DMS79 treated with DMSO at 0.1 percent for 48 hours (cell line): ENCODE measurements at places on chromosomes 11 and 22.

- no peak for DNase-seq
Measured at GRCh38 chr11:10438458-10438857, 16.6 kb upstream of the AMPD3 start.

GRCh38 chr11:94832604-94833235 lies 64.6 kb downstream of the AMOTL1 start:
- no peak for DNase-seq

- DNase-seq = no peak
Measured at GRCh38 chr11:256952-257737, 20.4 kb downstream of the PSMD13 start.

DNA sequence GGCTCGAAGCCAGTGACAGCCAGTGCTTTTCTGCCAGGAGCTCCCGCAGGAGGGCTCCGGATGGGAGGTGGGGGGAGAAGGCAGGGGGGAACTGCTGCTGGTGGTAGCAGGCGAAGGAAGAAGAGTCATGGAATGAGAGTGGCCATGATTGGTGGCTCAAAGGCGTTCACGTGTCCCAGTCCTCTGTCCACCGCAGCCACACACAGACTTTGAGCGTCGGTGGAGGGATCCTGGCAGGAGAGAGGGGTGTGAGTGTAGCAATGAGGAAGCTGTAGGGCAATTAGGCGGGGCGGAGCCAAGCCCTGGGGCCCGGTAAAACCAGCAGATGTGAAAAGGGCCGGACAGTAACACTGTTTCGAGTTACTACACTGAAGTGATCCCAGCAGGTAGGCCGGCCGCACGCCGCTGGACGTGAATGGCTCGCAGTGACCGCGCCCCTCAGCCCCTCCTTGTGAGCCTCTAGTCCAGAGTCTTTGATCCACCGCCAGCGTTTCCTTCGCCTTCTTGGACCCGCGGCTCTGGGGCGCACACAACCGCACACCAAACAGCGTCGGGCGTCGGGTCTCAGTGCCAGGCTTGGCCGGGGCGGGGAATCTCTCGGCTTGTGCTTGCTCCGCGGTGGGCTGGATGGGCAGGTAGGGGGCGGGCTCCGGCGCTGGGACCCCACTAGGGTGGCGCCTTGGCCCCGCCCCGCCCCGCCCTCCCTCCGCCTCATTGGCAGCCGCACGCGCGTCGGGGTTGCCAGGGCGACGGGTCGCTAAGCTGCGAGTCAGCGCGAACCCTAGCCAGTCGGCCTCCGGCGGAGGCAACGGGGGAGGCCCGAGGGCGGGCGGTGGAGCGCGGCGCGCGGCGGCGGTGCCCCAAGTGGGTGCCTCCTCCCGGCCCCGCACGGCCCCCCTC lies at the start of gene LRRC10B:
Gene LRRC10B (plus strand): TSS at position 788 of the 900 bp plus-strand sequence. CDS start 250 bp downstream, outside the sequence.
- DNase-seq = peak; percentile 70

- DNase-seq = no peak
Measured at GRCh38 chr11:44889266-44889665, 61.4 kb downstream of the TP53I11 start.

GRCh38 chr22:19767427-19768341 lies 7.1 kb downstream of the TBX1 start:
- no peak for DNase-seq

DNA sequence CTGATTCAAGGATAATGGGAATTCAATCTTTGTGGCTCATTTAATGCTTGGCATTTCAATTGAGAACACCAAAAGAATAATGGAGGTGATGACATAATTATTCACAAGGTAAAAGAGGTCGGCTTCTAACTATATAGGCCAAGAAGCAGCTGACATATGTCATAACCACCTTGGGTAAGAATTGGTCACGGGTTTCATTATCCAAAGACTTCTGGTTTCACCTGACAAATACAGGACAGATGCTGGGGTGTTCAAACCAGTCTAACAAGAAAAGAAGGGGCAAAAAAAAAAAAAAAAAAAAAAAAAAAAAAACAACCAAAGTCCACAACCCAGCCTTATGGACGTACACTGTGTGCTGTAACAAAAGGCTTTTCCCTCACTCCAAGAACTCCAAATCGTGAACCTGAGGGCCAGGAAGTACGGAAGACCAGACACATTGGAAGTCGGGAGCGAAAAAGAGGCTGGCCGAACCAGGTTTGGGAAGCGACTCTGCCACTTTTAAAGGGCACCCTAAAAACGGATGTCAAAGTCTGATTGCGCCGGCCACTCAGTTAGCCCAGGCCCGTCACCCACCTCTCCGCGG lies 385 bp downstream of the HARBI1 start:
- peak; percentile 51 for DNase-seq

DNA sequence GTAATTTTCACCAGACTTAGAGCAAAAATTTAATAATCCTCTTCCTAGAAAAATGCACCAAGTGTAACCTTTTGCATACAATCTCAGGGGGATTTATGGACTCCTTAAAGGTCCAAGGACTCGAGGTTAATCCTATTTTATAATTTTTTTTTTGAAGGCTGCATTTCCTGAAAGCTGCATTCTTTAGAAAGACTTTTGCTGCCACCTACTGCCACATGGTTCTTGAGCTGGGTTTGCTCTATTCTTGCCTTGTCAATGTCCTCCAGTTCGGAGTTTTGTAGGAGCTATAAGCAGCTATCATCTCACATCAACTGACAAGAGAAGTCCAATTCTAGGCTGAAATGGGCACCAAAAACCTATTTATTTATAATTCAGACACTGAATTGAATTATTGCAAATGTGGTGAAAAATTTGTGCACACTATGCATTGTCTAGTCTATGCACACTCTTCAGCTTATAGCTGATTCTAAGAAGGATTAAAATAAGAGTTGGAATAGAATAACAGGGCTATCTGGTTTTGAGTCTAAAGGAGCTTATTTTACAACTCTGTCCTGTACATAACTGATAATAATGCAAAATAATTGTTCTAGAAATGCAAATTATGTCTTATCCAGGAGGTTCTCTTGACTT lies 31.3 kb downstream of the TRAF6 start:
- DNase-seq = peak; percentile 70

- DNase-seq = no peak
Measured at GRCh38 chr22:45845076-45845487, 131.9 kb downstream of the WNT7B start.

DNA sequence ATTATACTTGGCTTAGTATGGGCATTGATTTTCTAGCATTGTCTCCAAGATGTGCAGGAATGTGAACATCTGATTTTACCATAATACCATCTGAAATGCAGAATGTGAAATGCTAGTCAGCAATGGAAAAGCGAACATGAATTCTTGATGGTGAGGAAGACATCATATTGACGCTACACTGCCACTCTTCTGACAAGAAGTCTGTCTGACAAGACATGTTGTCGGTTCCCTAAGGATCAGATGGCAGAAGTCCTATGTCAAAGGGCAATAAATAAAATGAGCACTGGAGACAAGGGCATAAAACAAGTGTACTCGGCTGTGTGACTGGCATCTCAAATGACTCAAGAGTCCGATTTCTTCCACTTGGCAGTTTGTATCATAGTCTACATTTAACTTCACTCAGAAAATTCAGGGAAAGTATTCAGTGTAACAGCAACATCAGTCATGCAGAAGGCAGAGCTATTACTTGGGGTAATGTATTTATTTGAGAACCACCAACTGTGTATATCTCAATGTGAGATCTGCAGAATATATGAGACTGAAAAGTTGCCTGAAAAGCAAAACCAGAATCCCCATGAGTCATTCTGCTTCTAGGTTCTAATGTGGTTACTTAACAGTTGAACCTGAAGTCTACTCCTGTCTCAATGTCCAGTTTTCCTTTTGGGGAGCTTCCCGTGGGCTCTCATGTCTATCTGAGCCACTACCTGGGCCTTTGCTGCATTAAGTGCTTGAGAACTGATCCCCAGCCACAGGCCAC lies 51.5 kb downstream of the SLC17A6 start:
- no peak for DNase-seq
